ENCODE measurements at places on chromosomes 1 and 21.

DNA sequence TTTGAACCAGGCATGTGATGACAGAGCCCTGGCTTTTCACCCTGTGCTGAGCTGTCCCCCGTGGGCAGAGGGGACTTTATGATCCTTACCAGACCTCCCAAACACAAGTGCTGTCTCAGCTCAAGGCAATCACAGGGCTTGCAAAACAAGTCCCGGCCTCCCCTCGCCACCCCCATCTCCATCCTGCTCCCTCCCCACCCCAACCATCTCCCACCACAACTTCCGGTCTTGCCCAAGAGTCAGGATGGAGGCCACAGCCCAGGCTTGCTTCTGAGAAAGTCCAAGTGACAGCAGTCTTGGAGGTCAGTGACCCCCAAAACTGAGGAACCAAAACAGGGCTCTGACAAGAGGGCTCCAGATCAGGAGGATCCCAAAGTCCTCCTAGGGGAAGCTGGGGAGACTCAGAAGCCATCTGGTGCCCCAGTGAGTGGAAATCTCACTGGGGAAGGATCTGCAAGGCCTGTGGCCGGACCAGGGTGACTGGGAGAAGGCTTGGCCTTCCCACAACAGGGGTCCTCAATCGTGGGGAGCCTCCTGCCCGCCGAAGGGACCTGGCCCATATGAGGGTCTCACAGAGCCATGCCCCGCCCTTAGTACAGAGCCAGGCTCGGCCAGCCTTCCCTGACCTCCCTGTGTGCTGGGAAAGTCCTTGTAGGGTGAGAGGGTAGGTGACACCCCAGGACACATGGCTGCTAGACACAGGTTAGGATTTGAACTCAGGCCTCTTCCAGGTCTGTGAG is 4.5 kb upstream of the SDC3 start:
- DNase-seq = no peak

GRCh38 chr1:165240492-165240891 is 116.0 kb downstream of the LMX1A start:
- no peak for DNase-seq

- DNase-seq = no peak
Observed at GRCh38 chr1:52096216-52096615, 40.1 kb downstream of the BTF3L4 start.

DNA sequence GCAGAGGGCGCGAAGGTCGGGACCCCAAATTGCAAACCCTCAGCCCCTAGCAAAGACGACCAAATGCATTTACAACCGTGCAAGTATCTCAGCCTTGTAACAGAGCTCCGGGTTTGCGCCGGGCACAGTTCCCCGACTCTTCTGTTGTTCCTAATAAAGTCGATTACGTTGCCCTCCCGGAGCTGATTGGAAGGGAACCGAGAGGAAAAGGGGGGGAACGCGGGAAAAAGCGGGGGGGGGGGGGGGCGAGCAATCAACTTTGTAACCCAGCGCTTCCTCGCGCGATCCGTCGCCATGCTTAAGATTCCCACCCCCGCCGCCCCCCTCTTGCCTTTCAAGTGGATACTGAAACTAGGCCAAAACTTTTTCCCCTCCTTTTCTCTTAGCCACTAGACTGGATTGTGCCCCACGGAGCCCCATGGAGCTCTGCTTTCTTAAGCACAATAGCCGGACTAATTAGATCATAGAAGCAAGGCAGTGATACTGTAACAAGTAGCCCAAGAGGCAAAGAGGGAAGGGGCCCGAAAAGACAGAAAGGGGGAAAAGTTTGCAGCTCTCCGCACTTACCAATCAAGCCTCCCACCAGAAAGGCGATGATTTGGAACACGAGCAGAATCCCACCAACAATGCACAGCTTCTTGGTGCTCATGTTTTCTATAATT is 565 bp downstream of the WLS start:
- peak; percentile 87 for DNase-seq

DNA sequence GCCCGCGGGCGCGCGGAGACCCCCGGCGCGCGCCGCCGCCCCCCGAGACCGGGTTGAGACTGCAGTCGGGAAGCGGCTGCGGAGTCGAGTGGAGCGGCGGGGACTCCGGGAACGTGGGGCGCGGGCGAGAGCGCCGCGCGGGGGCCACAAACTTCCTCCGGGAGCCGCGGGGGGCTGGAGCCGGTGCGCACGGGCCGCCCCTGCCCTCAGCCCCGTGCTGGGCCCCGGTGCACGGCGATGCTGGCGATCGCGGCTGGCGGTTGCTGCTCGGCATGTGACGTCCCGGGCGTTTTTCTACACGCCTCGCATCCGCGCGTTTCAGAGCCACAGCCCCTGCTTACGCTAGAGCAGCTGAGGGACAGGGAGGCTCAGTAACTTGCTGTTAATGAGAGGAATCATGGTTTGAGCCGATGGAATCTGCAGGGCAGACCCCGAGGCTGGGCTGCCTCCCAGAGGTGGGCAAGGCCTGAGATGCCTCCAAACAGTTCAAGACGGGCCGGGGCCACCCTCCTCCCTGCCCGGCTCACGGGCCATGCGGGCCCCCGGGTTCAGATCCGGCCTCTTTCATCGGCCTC is 520 bp downstream of the TMEM201 start:
- peak; percentile 64 for DNase-seq

GRCh38 chr1:20178634-20179370 is 7.1 kb upstream of the UBXN10 start:
- DNase-seq = no peak

DNA sequence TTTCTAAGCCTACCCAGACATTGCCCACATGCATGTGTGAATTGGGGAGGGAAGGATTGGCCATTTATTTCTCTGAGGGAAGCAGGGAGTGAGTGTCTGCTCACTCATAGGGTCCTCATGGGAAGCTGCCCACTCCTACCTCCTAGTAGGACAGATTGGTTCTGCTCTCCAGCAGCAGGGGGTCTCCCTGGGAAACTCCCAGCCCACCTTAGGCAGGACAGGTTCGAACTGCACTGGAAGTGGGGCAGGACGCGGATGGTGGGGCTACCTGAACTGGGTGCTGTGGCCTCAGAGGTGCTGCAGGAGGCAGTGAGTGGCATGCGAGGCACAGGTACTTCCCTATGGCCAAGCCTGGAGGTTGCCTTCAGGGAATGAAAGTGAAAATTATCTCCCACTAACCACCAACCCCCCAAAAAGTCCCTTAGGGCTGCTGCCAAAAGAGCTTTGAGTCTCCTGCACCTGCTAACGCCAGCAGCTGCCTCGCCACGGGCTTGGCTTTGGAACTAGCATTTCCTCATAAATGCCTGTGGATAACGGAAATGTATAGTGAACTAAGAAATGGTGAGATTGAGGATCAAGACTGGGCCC is 157.0 kb upstream of the COA6 start:
- no peak for DNase-seq

GRCh38 chr1:207941665-207942064 is 30.7 kb upstream of the CD34 start:
- peak; percentile 74 for DNase-seq

DNA sequence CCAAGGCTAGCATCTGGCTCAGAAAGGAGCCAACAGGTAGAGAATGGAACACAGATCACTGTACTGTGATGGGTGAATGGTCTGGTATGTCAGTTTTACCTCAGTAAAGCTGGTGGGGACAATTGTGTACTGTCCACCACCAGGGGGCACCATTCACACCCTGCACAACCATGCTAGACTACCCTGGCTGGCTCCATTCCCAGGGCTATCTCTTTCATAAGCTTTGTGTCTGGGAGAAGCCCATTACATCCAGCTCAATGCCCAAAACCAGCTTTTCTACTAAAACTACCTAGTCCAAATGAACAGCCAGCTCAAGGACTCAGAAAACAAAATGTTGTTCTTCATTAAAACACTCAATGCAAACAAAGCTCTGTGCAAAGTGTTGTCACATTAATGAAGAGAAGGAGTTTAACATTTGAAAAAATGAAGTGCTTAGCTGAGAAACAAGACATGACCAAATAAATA is 62.0 kb upstream of the RASAL2 start:
- DNase-seq = peak; percentile 91

DNA sequence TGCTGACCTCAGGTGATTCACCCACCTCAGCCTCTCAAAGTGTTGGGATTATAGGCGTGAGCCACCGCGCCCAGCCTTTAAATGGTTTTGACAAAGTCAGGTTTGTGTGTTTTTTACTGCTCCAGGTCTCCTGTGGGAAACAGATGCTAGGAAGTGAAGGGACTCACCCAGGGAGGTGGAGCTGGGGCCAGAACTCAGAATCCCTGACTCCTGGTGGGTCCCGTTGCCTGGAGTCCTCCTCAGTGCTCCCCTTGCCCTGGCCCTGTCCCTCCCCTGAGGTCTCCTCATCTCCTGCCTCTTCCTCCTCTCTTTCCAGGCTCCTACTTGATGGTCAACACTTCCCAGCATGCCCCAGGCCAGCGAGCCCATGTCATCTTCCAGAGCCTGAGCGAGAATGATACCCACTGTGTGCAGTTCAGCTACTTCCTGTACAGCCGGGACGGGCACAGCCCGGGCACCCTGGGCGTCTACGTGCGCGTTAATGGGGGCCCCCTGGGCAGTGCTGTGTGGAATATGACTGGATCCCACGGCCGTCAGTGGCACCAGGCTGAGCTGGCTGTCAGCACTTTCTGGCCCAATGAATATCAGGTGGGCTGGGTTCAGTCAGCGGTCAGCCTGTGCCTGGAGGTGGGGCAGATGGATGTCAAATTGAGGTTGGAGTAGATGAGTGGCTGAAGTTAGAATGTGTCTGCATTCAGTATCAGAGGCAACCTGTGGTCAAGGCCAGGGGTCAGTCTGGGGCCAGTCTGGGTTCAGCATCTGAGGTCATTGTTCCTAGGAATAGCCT is 22.1 kb downstream of the PTPRU start:
- no peak for DNase-seq

DNA sequence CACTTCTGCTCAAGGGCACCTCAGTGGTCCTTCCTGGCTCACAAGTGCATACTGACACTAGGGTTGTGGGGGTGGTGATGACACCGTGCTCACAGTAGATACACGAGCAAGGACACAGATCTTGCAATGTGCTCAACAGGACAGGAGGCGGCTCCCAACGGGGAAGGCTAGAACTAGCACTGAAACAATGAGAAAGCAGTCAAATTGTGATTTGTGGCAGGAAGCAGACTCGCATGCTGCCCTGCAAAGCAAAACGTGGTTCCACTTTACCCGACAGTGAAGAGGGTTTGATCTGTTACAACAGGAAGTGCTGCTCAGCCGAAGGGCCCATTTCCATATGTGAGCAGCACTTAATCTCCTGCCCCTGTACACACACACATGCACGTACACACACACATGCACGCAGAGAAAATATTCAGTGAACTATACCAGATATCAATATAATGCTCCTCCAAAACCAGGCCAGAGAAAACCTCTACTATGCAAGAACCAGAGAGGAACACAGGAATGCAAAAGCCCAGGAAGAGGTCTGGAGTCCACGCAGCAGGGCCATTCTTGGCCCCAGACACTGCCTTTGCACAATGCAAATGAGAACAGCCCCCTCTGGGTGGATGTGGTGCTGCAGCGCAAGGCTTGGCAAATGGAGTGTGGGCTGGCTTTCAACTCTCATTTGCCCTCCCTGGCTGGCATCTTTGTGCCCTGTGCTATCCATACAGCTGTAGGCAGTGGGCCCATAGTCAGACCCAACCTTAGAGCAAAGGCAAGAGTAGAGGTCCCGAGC is 47.1 kb downstream of the KANK4 start:
- DNase-seq = no peak

DNA sequence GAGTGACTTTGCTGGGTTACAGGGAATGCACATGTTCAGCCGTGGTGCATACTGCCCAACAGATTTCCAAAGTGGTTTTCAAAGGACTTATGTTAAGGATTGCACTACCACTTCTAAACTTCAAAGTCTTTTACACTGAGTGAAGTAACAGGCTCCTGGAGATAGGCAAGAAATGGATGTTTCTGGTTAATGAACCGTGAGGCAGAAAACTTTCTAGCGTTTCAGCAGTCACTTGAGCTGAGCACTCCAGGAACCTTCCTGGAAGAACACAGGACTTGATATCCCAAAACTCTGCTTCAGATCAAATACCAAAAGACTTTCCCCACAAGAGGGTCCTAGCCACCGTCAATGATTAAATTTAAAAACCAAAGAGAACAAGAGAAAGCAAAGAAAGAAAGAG is 74.3 kb upstream of the ATP1A1 start:
- DNase-seq = no peak

DNA sequence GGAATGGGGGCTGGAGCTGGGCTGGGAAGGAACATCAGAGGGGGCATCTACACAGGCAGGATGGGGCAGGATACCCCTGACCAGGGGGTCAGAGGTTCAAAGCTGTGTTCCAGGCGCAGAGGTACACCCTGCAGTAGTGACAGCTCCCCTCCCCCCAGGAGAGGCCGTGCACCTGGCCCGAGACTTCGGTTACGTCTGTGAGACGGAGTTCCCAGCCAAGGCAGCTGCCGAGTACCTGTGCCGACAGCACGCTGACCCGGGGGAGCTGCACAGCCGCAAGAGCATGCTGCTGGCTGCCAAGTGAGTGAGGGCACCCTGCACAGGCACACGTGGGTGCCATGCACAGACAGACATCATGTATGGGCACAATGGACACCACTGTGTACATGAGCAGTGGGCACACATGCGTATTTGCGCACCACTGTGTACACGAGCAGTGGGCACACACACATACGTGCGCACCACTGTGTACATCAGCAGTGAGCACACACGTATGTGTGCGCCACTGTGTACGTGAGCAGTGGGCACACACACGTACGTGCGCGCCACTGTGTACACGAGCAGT is 17.4 kb downstream of the TFAP2E start:
- DNase-seq = no peak

GRCh38 chr1:204323887-204324286 is 35.8 kb downstream of the PLEKHA6 start:
- DNase-seq = no peak

- no peak for DNase-seq
Observed at GRCh38 chr1:21851430-21852250, 39.6 kb downstream of the LDLRAD2 start.

DNA sequence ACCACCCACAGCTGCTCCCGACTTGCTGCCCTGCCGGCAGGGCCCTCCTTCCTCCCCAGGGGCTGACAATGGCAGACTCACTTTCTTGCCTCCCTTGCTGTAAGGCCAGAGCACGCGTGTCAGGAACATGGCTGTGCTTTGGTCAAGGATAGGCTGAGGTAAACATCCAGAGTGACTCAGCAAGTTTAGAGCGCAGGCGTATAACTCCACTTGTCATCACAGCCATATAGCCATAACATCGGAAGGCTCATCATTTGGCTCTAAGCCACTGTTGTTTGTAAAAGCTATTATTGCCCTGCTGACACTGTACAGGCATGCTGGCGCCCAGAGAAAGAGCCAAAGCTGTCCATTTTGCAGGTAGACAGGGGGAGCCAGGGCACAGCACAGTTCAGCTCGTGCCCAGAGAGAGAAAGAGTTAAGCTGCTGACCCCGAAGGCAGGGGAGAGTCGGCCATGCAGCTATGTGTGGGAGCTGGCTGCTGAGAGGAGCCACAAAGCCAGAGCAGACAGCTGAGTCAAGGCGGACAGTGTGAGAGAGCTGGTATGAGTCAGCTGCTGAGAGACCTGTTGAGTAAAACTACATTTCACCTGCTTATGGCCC is 60.6 kb downstream of the GNG4 start:
- peak; percentile 30 for DNase-seq

GRCh38 chr1:61047061-61047460 is 35.3 kb upstream of the NFIA start:
- DNase-seq = no peak
